ENCODE measurements at places on chromosomes 13 and 19.

DNA sequence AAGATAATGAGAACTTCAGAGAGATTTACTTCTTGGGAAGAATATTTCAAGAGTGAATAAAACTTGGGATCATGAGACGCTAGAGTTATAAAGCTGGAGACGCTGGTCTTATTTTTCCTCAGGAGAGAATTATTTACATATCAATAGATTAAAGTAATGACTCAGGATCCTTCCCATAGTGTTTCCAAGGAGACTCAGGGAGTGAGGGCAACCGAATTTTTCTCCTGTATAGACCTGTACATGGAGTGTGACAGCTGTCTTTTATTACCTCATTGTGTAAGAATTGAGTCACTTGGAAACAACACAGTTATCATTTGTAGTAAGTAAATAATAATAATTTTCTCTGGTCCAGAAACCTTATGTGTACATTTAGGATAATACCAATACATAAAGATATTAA lies 1905.5 kb downstream of the OLFM4 start:
- DNase-seq: no peak

DNA sequence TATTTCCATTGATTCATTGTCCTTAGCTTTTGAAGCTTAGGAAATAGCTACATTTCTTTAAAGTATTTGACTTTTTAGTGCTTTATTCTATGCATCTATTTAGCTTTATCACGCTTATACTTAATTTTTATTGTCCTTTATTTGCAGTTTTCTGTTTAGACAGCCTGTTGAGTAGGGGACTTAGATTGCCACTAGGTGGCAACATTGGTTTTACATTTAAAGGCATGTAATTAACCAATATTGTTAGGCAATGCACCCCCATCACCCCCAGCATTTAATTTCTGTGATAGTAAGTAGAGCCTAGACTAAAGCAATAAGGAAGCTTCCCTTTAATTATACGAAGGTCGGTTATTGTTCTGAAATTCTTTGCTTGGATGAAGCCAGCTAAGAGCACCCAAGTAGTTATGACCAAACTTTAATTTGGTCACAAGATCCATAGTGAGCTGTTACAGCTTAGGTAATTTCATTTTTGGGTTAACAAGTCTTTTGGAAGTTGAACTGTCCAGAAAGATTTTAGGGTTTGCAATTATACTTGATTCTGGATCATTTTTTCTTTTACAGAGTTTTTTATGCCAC lies 36.5 kb downstream of the B3GLCT start:
- peak; percentile 68 for DNase-seq

GRCh38 chr13:50060718-50061117 lies 45.5 kb downstream of the KCNRG start:
- DNase-seq: no peak

DNA sequence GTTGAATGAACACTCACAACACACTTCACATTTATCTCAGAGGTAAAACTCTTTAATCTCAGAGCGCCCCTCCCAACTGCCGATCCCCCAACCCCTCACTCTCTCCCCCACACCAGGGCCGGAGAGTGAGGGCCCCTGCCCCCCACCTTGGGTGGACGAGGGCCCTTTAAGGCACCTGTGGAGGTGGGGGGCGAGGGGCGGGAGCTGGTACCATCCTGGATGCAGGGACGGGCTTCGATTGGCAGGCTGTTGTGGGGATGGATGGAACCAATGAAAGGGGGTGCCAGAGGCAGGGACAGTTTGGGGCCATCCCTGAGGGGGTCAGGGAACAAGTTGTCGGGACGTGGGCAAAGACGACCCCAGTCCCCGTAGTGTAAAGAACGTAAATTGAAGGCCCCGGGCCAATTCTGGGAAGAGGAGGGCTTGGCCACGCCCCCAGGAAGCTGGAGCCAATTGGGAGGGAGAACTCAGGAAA lies 1.7 kb upstream of the PNKP start:
- DNase-seq: no peak

DNA sequence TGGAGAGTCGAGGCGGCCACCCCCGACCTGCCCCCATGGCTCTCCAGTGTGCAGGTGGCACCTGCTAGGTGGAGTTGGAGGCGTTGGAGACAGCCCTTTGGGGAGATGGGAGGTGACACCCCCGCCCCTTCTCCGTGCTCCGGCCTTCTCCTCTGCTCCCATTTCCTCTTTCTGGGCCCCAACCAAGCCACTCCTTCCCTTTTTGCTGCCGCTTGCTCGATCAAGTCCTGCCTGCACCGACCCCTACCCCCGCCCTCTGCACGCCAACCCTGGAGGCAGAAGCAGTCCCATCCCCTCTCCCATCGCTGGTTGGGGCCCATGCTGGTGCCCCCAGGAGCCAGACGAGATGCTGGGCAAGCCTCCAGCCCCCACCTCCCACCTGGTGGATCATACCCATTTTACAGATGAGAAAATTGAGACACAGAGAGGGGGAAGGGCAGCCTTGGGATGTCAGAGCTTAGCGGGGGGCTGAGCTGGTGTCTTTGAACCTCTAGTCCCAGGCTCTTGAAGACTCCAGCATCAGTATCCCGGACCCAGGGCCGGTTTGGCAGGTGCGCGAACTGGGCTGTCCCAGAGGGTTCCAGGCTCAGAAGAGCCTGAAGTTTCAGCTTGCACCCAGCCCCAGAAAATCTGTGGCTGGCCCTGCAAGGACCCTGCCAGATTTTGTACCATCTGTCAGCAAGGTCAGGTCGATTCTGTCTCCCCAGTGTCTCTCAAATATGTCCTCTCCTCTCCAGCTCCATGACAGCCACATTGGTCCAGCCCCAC lies 10.3 kb downstream of the GNA15 start:
- DNase-seq: no peak

- no peak for DNase-seq
Observed at GRCh38 chr13:43441899-43442499, 344.8 kb downstream of the ENOX1 start.

GRCh38 chr13:70798385-70798784 lies 690.1 kb upstream of the KLHL1 start:
- DNase-seq: no peak

- DNase-seq: no peak
Observed at GRCh38 chr19:27993619-27994570, 1219.1 kb downstream of the UQCRFS1 start.

GRCh38 chr13:91145571-91146205 lies 201.8 kb upstream of the MIR17HG start:
- DNase-seq: no peak

DNA sequence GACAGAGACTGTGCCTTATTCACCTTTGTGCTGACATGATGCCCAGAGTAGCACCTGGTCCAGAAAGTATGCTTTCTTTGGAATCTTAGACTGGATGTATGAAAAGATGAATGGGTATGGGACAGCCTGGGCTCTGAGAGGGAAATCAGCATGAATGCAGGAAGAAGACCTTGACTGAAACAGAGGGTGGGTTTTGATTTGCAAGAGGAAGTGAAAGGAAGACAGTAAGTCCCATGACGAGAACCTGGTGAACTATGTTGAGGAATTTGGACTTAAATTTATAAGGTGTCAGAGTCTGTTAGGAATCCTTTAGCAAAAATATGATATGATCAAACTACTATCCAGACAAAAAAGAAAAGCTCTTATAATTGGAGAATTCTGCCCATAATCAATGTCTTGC lies 301.9 kb downstream of the SPRY2 start:
- DNase-seq: no peak

GRCh38 chr13:25248071-25248470 lies 39.2 kb downstream of the MTMR6 start:
- DNase-seq: peak; percentile 30

- no peak for DNase-seq
Observed at GRCh38 chr19:46131485-46132143, 7.1 kb upstream of the IGFL3 start.

- no peak for DNase-seq
Observed at GRCh38 chr13:89061821-89062220, 1390.7 kb downstream of the SLITRK5 start.

GRCh38 chr19:50434525-50434924 lies 1.8 kb downstream of the MYBPC2 start:
- peak; percentile 86 for DNase-seq

- no peak for DNase-seq
Observed at GRCh38 chr19:45179892-45180370, 1.3 kb downstream of the BLOC1S3 start.

DNA sequence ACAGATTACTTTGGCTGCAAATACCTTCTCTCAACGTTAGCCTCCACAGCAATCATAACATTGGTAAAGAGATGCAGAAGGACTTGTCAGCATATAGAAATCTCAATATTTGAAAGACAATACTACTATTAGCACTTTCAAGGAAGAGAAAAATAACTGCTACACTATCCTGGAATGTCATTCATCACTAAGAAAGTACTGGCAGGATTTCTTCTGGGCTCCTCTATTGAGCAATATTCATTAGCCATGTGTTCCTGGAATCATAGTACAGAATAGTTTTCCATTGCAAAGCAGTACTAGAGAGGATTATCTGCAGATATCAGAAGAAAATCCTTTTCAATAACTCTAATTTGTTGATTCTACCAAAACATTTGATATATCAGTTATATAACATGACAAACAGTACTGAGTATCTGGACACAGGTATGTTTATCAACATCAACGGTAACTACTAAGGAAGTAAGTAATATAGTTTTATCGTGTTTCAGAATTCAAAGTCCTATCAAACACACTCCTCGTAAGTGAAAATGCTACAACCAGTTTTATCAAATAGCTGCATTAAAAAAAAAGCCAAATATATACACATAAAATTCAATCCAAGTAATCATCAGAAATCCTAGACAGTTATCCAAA lies 27.3 kb downstream of the INTS6 start:
- DNase-seq: no peak

GRCh38 chr13:45162194-45162593 lies 38.7 kb downstream of the KCTD4 start:
- no peak for DNase-seq

- no peak for DNase-seq
Observed at GRCh38 chr19:48556163-48556562, 4.2 kb downstream of the SULT2B1 start.

GRCh38 chr13:113917594-113918371 lies 53.9 kb upstream of the GAS6 start:
- DNase-seq: no peak

GRCh38 chr19:19232261-19232721 lies 20.5 kb downstream of the NCAN start:
- DNase-seq: no peak

GRCh38 chr13:92602560-92602959 lies 624.0 kb upstream of the GPC6 start:
- no peak for DNase-seq

GRCh38 chr13:33870046-33870668 lies 52.2 kb downstream of the RFC3 start:
- no peak for DNase-seq

DNA sequence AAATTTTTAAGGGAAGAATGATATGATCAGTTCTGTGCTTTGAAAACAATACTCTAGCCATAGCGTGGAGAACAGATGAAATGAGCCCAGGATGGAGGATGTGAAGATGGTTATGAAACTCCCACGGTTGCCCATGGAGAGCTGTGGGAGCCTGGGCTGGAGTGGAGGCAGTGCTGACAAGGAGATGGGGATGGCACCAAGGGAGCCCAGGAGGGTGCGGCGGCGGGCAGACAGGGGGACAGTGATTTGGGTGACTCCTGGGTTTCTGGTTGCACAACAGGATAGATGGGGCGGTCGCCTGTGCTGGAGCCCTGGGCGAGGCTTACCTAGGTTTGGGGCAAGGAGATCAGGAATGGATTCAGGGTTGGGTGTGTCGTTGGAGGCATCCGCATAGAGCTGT lies 15.9 kb downstream of the ARHGEF7 start:
- DNase-seq: no peak

- no peak for DNase-seq
Observed at GRCh38 chr13:73865027-73865426, 269.2 kb downstream of the KLF12 start.

DNA sequence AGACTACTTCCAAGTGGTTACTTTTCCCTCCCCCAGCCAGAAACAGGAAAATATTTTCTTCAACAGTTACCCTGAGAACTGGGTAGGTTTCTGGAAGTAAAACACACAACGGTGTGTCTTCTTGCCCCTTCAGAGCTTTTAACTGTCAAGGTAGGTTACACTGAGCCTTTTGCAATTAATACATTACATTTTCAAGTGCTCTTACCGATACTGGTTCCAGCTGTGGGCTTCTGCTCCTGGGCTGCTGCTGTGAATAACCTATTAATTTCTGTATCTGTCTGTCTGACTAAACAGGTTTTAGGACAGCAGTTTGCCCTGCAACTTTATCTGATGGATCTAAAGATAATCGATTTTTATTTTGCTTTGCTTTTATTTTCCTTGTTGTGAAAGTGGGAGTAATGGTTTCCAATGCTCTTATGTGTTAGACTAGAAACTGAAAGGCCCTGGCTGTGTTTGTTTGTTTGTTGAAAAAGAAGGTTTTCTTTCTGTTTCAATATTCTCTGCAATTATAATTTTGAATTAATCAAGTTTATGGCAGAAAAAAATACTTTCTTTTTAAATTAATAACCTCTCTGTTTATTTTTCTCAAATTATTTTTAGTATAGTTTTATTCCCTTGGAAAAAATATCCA lies 196.7 kb upstream of the SLITRK6 start:
- no peak for DNase-seq

- DNase-seq: no peak
Observed at GRCh38 chr19:34487651-34488051, 6.1 kb downstream of the WTIP start.

DNA sequence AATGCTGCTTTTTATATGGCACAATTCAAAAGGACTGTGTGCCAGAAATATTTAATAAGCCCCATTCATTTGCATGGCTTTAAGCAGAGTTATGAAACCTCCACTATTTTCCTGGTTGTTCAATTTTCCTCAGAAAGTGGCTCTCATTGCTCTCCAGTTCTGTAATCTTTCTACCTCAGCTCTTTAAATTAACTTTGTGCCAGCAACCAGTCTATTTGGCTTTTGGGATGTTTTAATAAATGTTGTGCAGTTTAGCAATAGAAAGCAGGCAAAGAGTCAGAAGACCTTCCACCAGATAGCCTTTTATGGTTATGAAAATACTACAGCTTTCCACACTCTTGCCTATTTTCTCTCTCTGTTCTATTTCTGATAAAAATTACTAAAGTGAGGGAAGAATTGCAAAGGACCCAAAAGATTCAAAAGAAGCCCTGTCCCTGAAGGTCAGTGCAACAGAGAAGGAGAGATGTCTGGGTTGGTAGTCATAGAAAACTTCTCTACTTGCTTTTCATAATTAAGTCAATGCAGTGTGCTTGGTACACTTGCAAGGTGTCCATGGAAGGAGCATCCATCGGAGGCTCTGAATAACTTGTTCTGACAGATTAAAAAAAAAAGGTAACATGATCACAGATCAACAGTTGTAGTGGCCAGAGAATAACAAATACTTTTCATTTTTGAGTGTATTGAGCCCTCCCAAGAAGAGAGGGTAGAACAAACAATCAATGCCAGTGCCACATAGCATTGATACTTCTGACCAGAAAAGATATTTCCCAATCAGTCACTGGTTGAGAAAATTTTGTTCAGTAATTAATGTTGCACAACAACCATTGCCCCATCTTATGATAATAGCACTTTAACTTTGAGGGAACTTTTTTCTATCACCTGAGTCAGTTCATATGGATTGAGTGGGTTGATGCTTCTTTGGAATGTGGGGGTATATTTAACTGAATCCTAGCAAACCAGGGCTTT lies 48.4 kb upstream of the SPRY2 start:
- DNase-seq: no peak

Data from NAMALWA (cell line).